ENCODE measurements at places on chromosomes 12 and 14.

GRCh38 chr14:67413806-67414769 lies 2.1 kb upstream of the PLEK2 start:
- DNase-seq, result no peak

GRCh38 chr12:127024791-127025190 lies 1242.2 kb upstream of the TMEM132C start:
- no peak for DNase-seq

GRCh38 chr14:77808250-77808649 lies 8.3 kb downstream of the ADCK1 start:
- DNase-seq, result no peak

- DNase-seq, result no peak
Measured at GRCh38 chr12:19574601-19575000, 135.3 kb downstream of the AEBP2 start.

DNA sequence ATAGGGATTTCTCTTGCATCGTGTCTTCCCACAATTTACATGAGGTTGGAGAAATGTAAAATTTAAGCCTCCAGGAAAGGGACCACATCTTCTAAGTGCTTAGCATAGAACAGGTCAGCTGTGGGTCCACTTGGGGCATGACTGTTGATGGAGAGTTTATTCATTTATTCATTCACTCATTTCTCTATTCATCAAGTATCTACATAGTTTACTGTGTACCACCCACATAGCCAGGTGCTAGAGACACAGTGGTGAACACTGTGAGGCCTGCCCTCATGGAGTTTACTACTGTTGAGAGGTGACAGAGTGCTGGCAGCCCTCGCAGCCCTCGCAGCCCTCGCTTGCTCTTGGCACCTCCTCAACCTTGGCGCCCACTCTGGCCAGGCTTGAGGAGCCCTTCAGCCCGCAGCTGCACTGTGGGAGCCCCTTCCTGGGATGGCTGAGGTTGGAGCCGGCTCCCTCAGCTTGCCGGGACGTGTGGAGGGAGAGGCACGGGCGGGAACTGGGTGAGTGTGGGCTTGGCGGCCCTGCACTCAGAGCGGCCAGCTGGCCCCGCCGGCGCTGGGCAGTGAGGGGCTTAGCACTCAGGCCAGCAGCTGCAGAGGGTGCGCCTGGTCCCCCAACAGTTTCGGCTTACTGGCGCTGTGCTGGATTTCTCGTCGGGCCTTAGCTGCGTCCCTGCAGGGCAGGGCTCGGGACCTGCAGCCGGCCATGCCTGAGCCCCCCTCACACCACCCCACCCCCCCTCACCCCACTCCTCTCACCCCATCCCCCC lies 1.7 kb upstream of the JPH4 start:
- DNase-seq, result no peak

DNA sequence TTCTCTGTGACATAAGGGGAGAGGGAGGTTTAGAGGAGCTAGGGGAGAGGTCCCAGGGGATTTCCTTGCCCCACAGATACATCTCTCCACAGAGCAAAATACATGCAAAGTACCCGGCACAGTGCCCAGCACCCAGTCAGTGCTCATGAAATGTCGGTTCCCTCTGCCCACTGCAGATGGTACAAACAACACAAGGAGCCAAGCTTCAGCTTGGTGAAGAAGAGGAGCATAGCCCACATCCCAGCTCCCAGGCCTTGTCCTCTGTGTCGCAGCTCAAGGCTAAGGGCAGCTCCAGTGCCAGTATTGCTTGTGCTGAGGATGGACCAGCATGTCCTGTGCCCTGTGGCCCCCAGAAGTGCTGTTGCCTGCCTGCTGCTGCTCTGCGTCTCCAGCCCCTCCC lies 35.0 kb upstream of the FKBP4 start:
- DNase-seq, result no peak

DNA sequence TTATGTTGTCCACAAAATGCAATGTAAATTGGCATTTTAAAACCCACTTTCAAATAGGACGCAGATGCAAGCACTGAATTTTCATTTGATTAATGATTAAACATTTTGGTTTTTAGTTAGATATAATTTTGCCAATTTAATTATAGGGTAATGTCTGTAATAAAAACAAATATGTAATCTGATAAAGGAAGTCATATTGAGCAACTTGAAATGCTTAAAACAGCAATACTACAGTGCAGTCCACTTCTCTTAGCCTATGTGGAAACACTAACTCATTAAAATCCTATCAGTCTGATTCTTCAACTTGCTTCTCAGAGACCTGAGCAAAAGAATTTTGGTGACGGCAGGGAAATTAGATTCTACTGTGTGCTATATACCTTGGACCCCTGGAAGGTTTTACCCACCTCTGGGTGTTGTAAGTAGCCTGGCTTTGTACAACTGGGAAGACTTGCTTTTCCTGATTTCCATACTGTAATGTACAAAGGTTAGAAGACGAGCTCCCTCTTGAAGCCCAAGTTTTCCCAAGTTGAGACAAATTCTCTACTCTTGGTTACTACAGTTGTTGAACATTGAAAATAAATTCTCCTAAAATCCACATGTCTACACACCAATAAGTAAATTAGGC lies 4.1 kb downstream of the TRHDE start:
- DNase-seq, result no peak

- no peak for DNase-seq
Measured at GRCh38 chr14:29528889-29529288, 398.8 kb downstream of the PRKD1 start.

GRCh38 chr14:56304456-56304855 lies 186.2 kb downstream of the PELI2 start:
- no peak for DNase-seq

DNA sequence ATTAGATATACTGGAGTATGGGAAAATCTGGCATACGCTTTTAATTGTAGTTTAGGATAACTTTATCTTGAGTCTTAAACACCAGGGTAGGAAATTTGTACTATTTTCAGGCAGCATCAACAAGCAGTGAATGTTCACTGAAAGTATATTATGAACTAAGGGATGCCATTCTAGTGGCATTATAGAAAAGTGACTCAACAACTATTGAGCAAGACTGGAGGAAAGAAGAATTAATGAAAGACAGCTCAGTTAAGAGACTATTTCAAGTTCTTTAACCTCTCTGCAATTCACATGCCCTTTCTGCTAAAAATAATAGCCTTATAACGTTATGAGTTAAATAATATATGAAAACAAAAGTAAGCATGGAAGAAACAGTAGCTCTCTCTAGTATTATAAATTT lies 343.1 kb downstream of the FSCB start:
- DNase-seq, result no peak

- DNase-seq, result no peak
Measured at GRCh38 chr14:75441728-75442127, 13.9 kb downstream of the JDP2 start.

DNA sequence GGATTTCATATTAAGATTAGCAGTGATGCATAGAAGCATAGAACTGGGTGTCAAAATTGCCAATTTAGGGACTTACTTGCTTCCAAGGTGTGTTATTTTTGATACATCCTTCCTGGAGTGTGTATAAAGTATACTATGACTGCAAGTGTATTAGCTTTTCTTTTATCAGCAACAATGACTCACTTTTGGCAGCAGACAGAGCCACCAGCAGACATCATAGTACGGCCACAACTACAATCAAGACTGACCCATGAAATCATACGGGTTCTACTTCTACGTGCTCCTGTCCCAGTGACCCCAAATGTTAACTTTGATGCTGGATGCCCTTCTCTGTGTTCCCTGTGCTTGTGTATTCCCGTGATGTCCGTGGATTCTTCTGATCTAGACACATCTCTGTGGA lies 443.9 kb downstream of the TMEM132D start:
- no peak for DNase-seq

All from stimulated activated CD4-positive, alpha-beta T cell treated with anti-CD3 and anti-CD28 coated beads, Interleukin-15, amount 100 ng/mL, for 1 hour (primary cell).